Urinary bladder (tissue), 4 donors: ENCODE measurements at places on chromosomes 5 and 9. TPM values are rescaled to one million over a fixed set of nuclear protein-coding genes. Genes with fewer than 3 reads are reported as not detected.

Gene PDCD1LG2
- 0.95 TPM for total RNA-seq

DNA sequence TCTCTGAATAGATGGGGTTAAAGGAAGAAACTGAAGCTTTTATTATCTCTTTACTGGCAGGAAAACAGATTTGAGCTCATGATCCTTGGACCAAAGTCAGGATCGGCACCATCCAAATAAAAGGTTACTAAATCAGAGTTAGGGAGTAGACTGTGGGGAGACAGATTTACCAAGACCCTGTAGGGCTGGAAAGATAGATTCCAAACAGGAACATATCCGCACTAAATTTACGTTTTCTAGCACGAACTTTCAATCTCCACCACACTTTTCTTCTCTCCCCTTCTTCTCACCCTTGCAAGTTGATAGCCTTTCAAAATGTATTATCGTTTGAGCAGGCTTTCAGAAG, 120.0 kb upstream of the HMHB1 start:
- no peak for DNase-seq

DNA sequence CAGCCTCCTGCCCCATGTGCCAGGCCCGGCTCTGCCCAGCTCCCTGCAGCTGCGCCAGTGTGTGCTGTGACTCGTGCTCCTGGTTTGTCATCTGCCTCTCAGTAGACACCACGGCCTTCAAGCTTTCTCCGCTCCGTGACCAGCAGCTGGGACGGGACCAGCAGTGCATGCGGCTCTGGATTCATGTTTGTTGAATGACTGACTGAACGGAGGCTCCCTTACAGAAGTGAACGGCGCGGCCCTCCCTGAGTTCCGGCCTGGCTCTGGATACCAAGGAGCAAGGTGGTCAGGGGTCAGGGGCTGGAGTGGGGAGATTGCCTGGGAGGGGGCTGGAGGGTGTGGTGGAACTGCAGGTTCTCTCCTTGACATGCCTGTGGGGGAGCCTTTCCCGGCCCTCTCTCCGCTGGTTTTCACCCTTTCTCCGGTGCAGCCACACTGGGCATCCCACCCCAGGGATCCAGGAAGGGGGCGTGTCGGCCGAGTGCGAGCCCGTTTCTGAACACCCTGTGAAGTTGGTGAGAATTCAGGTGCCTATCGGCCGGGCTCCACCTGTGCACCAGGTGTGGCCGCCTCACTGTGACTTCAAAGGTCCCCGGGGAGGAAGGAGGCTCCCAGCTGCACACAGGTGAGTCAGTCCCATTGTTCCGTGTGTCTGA, 11.1 kb upstream of the CEP72 start:
- no peak for DNase-seq

Gene STX17
- total RNA-seq, result 42.8 TPM

GRCh38 chr9:107437716-107438115, 51.9 kb downstream of the KLF4 start:
- no peak for DNase-seq

DNA sequence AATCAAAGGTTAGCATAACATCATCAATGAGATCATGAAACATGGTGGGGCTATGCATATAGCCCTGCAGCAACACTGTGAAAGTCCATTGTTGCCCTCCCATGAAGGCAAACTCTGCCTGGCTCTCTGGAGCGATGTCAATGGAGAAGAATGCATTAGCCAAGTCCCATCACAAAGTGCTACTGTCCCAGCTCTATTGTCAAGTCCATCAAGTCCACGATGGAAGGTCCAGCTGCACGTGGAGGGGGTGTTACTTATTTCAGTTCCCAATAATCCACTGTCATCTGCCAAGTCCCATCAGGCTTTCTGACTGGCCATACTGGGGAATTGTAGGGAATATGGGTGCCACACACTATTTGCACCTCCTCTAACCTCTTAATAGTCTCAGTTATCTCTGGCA, 10.8 kb downstream of the DMAC1 start:
- DNase-seq, result no peak
